Fibroblast of skin of right biceps (primary cell): ENCODE measurements at places on chromosomes 7 and 10.

GRCh38 chr7:3415861-3416312 lies 114.8 kb downstream of the SDK1 start:
- no peak for DNase-seq

- DNase-seq: no peak
Observed at GRCh38 chr10:11266426-11266825, 248.8 kb downstream of the CELF2 start.

DNA sequence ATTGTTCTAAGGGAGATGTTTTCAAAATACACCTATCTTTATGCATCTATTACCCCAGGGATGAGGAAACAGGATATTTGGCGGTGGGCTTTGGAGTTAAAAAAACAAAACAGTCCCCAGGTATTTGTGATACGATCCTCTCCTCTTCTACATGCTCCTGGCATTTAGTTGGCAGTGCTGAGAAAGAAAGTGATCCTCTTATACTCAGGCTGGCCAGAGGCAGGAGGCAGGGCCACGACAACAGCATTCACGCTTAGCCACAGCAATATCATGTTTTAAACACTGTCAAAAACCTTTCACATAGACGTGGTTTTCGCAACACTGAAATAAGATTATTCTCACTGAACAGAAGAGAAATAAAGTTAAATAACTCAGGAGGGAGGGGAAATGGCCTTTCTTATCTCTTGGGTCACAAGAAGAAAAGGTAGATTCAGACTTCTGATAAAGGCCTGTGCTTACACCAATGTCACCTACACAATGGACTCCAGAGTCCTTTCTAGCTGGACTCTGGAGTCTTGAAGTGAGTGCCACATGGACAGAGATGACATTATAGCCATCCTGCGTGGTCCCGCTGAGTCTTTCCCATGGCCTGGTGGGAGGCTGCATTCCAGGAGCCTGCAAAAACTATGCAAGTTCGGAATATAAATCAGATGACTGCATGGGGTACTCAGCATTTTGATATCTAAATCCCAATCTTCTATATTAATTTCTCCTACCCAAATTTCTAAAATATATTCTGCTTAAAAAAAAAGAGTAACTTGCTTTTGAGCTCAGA lies 88.7 kb downstream of the PIP4K2A start:
- DNase-seq: peak; percentile 57

DNA sequence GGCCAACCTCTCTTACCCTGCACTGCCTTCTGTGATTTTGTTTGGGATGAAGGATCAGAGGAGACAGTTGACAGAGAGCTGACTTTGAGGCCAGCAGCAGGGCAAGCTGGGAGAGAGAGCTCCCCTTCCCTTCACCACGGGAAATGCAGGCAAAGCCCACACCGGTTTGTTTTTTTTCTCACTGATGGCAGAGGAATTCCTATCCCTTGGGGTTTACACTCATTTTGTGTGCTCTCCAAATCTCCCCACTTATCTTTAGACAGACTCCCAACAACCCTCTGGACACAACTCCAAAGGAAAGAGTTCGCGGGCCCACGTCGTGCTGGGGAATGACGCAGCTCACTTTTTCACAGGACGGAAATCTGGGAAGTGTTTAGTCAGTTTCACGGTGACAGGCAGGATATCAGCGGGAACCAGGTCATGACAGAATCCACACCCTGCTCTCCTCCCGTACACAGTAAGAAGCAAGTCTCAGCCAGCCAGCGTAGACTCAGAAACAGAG lies 68.3 kb upstream of the FAM171A1 start:
- DNase-seq: peak; percentile 76

- DNase-seq: no peak
Observed at GRCh38 chr7:124536156-124536762, 229.3 kb downstream of the GPR37 start.

DNA sequence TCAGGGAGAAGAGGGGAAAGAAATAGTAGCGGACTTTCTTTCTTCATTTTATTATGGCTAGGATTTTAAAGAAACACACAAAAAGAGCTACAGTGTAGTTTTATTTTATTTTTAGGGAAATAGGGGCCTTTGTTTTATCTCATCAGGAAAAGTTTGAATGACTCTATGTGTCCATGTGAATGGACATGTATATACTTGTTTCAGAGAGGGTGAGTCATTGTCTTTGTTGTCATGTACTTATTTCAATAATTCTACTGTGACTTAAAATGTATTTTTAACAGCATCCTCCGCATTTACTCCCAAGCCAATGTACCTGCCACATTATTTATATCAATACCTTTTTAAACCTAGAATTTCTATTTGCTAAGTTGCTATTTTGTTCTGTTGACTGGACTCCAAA lies 569.5 kb downstream of the SORCS3 start:
- no peak for DNase-seq
